ENCODE measurements at places on chromosomes 5 and 9.

GRCh38 chr5:170603578-170604565 lies 100.1 kb downstream of the KCNIP1 start:
- DNase-seq = peak; percentile 63

DNA sequence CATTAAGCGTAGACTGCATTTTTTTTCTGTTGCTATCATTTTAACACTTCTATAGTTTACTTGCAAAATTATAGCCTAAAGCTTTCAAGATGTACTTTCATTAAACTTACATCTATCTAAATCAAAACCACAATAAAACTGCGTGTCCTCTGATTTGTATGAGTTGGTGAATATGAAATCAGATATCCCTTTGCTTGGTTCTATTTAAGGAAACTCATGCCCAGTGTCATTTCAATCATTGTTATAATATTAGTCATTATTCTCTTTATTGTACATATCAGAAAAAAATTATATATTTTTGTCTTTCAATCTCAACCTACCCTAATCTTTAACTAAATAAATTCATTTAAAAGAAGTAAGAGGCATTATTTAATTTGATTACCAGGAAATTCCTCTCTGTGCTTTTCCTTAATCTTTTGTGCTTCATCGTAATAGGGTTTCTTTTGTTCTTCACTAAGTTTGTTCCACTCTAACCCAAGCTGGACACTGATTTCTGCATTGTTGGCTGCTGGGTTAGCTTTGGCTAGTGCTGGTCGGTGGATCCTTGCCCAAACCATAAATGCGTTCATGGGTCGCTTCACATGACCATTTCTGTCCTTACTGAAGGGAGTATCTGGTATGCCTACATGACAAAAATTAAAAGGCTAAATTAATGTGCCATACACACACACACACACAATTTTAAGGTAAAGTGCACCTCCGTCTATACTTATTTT lies 3.8 kb downstream of the SOX30 start:
- DNase-seq = no peak

DNA sequence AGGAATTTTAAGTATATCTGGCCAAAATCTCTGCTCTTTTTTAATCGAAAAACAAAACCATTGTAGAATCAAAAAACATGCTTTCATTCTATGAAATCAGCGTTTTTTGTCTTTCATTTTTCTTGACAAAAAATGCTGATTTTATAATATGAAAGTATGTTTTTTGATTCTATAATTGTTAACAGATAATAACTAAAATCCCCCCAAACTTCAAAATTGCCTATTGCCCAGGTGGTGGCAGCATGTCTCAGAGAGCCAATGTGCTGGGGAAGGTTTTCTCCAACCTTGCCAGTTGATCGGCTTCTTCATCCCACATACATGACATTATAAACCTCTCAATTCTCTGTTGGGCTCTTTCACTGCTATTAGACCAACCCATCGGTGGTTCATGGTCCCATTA lies 5.1 kb upstream of the SMIM15 start:
- peak; percentile 79 for DNase-seq

DNA sequence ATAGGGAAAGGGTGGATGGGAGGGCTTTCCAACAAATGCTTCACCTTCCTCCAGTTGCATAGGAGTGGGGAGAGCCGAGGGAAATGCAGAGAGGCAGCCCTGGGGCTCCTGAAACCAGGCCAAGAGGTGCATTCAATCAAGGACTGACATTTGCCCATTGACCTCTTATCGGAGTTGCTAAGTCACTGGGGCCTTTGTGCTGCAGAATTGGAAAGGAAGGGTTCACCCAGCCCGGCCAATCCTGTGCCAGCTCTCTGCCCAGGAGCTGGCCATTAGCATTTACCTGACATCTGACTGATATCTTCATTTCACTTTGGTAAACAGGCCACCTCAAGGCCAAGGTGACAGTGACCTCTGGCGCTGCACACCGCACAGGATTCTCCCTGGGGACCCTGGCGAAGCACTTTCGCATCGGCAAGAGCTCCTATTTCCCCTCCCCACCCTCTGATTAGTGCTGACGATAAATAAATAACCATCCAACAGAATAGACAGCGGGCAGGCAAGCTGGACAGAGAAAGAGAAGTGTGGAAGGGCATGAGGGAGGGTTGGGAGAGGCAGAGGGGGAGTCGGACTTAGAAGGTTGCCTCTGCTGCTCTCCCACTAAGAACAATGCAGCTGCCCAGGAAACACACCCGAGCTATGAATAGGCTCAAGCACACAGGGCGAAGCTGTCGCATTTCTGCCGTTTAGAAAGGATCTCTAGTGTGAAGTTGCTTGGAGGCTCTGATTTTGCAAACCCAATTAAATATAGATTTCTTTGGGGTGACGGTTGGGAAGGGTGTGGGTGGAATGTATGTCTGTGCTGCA lies 57.0 kb upstream of the BOD1 start:
- DNase-seq = no peak

- no peak for DNase-seq
Observed at GRCh38 chr9:35710818-35711500, 21.0 kb downstream of the TLN1 start.

DNA sequence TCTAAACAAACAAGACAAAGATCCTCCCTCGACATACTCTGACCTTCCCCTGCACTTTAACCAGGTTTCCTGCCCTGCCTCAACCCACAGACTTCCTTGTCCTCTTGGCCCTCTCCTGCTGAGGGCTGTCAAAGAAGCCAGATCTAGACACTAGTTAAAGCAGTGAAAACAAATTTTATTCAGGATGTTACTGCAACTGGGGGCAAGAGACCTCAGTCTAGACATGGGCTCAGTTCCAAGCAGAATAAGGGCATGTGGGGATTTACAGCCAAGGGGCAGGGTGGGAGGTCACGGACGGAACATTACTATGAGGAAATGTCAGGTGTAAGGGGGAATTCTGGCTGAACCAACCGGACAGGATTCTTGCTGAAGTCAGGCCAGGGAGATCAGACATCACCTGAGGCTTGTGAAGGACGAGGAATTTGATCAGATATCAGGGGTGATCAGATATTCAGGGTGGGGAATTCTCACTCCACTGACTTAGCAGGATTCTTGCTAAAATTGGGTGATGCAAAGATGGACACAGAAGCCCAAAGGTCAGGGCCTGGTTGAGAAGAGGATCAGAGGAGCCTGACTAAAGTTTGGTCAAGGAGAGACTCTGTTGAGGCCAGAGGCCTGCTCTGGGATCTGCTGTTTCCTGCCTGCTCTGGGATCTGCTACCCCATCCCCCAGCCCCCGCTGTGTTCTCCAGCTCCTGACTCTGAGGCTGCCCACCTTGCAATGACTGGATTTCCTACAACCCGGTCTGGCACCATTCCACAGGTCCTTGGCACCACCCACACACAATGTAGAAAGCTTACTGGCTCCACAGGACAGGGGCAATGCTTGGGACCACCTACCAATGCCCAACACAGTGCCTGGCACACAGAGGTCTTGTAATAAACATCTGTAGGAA lies 21.5 kb downstream of the GABBR2 start:
- no peak for DNase-seq

DNA sequence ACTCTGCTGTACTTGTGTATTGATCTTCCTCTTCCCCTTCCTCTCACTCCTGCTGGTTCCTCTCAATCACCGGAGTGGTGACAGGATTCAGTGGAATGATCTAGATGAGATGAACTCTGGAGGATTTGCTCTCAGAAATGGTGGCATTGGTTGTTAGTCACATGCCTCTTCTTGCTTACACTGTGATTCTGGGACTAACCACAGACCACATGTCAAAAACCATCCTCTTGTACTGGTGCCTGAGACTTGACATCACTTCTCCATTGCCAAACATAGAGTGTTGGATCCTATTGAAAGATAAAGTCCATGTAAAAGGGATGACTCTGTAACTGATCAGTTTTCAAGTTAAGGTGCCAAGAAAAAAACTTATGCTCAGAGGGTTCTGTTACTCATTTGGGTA lies 506.5 kb downstream of the DMAC1 start:
- DNase-seq = no peak

GRCh38 chr5:172688349-172689217 lies 47.5 kb downstream of the NEURL1B start:
- no peak for DNase-seq

DNA sequence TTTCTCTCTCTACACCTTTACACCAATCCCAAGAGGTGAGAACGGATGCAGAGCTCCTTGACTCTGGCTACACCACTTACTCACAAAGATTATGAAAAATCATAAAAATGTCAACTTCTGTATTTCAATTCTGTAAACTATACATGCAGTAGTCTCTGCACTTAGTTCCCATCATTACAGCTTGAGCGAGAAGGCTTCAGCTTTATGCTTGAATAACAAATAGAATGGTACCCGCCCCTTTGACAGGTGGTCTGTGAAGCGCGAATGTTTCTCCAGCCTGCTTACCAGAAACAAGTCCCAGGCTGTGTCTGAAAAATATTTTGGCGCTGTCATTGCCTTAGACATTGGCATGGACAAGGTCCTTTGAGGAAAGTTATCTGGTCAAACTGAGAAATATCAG lies 562.4 kb upstream of the CLINT1 start:
- no peak for DNase-seq

DNA sequence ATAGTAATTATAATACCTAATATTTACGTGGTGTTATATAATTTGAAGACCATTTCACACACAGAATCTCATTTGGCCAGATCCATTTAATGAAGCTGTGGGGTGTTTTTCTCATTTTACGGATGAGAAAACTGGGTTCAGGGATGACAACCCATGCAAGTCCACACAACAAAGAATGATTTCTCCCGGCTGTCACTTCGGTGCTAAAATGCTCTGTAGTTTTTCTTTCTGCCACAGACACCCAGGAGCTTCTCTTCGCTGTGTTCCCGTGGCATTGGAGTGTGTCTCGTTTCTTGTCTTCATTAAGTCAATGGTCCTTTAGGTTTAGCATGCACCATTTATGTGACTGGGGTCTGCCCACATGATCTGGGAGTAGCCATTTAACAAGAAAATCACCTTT lies 308.5 kb downstream of the ENC1 start:
- no peak for DNase-seq

- no peak for DNase-seq
Observed at GRCh38 chr5:12885018-12885417, 980.8 kb upstream of the CTNND2 start.

GRCh38 chr9:23615569-23615968 lies 210.5 kb downstream of the ELAVL2 start:
- DNase-seq = no peak

DNA sequence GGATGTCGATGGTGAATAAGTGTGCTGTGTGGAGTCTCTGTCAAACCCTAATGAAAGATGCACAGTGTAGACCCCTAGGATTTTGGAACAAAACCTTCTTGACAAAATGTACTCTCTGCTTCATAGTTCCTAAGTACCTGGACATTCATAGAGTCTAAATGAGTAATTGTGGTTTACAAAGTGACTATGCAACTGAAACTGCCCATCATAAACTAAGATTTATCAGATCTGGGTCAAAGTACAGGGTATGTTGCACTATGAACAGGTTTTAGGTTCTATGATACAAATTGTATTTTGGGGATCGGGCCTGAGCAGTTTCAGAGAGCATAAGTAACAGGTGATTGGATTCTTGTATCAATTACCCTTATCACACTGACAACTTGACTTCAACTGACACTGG lies 79.4 kb downstream of the LURAP1L start:
- no peak for DNase-seq

GRCh38 chr9:134502809-134503211 lies 138.8 kb upstream of the COL5A1 start:
- DNase-seq = peak; percentile 98

GRCh38 chr5:135235551-135236227 lies 163.3 kb downstream of the MACROH2A1 start:
- DNase-seq = no peak

DNA sequence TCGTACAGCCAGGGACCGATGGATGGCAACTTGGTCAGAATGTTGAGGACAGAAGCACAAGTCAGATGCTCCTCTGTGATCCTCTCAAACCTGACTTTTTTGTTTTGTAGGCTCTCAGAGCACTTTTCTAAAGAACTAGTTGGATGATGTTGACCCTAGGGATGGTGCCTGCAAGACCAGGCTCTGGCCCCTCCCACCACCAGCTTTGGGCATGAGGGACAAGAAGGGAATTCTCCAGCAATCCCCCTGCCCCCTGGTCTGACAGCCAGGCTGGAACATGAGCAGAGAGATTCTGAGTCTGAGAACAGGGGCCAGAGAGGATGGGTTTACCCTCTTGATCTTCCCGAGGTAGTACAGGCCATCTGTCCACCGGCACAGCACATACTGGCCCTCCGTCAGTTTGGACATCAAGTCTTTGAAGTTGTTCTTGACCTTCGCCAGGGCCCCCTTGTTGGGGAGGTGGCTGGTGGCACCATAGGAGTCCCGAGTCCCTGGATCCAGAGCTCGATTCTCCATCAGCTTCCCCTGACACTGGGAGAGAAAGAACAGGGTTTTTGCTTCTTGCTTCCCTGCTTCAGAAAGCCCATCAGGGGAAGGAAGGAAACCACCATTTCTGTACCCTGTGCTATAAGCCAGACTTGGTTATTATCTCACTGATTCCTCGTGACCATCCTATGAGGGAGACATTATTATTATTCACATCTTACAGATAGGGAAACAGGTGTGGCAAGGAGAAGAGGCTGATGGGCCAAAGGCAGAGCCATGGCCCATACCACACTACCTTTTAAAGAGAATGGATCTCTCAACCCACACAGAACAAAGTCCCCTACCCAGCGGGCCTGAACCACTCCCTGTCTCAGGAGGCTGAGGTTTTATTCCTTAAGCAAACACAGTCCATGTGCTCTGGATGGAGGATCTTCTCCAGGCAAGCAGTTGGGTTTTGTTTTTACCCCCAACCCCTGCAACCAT lies 2.5 kb downstream of the PHF19 start:
- DNase-seq = no peak

- DNase-seq = no peak
Observed at GRCh38 chr5:37146896-37147295, 102.3 kb downstream of the CPLANE1 start.

DNA sequence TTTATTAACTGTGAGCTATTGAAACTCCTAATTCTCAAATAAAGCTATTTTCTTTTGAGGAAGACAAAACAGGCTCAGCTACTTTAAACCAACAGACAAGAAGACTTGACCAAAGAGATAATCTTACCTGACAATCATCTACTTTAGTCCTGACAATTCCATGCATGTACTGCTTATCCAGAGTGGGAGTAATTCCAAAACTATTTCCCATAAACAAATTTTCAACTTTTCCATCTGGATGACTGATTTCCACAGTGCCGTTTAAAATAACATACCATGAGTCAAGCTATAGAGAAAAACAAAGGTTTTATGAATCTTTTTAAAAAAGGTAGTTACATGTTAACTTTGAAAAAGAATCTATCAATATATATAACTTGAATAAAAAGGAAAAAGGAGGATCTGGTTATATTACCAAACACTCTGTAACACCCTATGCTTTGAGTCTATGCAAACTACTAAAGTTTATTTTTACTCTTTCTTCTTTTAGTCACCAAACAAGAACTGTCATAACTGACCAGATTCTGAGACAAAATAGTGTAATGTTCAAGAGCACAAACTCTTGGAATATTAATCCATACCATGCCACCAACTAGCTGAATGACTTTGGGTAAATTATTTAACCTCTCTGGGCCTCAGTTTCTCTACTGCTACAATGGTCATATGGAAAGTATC lies 129.7 kb downstream of the RAPGEF6 start:
- no peak for DNase-seq

DNA sequence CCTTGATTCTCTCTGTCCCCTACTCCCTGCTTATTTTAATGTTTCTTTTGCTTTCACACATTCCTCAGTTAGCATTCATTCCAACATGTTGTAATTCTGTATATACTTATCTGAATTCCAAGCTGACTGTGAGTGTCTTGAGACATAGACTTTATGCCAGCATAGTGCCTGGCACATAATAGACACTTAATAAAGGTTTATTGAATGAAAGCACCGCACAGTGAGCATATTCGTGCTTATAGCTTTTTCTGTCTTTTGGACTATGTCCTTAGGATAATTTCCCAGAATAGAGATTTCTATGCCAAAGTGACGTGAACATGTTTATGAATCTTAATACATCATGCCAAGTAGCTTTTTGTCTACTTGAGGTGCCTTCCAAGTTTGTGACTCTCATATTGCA lies 174.6 kb downstream of the CD180 start:
- peak; percentile 53 for DNase-seq
